ENCODE measurements at places on chromosomes 1 and 21. TPM values are rescaled to one million over a fixed set of nuclear protein-coding genes. Genes with fewer than 3 reads are reported as not detected.
A peak's percentile ranks its signal among the peaks of the same experiment; 100 is the strongest.

Gene TNNT2
- 9.8 TPM for total RNA-seq

Gene NBPF12
- 14.7 TPM for total RNA-seq

Gene FMO1
- total RNA-seq: 6.4 TPM

Gene ETV3L
- not detected for total RNA-seq

Gene HPCA
- total RNA-seq: not detected

Gene C1orf94
- total RNA-seq: not detected

DNA sequence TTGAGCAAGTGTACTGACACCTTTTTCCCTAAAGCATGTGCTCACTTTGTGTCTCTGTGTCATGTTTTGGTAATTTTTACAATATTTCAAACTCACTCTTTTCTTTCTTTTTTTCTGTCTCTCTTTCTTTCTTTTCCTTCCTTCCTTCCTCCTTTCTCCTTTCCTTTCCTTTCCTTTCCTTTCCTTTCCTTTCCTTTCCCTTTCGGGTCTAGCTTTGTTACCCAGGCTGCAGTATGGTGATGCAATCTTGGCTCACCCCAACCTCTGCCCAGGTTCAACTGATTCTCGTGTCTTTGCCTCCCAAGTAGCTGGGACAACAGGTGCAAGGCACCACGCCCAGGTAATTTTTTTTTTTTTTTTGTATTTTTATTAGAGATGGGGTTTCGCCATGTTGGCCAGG lies 60.4 kb upstream of the TINAGL1 start:
- H3K27ac ChIP-seq: no peak overlapping the region
- no peaks in the 10 kb centered on the region for H3K27me3 ChIP-seq
- no peak overlapping the region for H3K4me3 ChIP-seq
- DNase-seq: no peak

DNA sequence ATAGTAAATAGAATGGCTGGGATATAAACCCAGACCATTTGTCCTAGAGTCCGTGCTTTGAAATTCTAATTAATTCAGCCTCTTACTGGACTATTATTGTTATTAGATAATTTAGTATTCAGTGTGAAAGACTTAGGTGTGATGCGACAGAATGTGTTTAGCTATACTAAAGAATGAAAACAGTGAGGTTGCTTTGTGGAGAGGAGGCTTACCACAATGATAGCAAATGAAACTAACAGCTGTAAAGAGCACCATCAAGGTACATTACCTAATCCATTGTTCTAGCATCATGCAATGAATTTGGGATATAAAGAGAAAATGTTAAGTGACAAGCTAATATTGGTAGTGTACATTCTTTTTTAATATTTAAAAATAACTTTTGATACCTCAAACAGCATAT lies 911.1 kb downstream of the KCNT2 start:
- no peak overlapping the region for H3K27ac ChIP-seq
- no peaks in the 10 kb centered on the region for H3K36me3 ChIP-seq

DNA sequence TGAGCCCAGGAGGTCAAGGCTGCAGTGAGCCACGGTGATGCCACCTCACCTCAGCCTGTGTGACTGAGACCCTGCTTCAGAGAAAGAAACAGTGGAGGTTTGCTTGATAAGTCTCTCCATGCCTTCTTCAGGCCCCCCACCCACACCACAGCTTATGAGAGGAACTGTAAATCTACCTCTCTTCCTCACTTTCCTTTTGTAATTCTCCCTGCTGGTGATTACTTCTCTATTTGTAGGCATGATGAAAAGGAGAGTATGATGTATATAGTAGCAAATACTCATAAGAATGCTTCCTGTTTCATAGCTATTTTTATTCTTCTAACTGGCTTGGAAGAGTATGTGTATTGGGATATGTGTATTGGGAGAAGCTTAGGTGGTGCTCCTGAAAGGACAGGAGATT lies 186.3 kb downstream of the VPS13D start:
- no peak for DNase-seq
- H3K4me1 ChIP-seq: no peaks in the 10 kb centered on the region
- H3K27me3 ChIP-seq: no peaks in the 10 kb centered on the region

DNA sequence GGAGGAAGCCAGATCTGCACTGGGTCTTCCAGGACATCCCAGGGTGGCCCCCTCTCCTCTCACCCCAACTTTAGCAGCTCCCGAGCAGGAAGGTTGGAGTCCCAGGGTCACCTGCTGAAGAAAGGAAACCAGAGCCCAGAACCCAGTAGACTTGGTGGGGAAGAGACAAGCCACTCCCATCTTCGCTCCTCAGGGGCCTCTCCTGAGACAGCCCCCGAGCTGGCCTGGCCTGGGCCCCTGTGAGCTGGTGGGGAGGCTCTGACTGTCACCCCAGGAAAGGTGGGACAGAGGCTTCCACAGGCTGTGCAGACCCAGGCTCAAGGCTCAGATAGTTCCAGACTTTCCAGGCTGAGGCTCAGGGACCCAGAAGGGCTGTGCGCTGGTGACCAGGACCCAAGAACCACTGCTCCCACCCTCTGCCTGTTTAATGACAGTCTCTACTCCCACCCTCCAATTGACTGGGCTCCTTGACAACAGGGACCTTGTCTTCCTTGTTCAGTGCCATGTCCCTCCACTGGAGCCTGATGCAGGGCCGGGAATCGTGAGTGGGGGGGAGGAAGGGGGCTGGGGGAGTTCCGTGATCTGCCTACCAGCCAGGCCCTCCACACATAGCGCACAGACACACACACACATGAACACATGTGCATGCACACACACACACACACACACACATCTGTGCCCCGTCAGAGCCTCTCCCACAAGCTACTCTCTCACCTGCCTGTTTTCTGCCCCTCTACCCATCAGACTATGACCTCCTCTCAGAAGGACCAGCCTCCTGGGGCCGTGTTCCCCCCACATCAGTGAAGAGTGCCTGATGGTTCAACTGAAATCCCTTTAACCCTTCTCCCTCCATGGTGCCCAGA lies 401.2 kb downstream of the MATN1 start:
- H3K27me3 ChIP-seq: no peaks in the 10 kb centered on the region
- H3K27ac ChIP-seq: no peak overlapping the region
- no peaks in the 10 kb centered on the region for H3K36me3 ChIP-seq
- H3K4me3 ChIP-seq: no peak overlapping the region
- peaks cover 8% of the 10 kb centered on the region for H3K4me1 ChIP-seq

GRCh38 chr1:185565302-185565701 lies 168.9 kb upstream of the HMCN1 start:
- no peak overlapping the region for H3K4me3 ChIP-seq
- DNase-seq: no peak
- H3K27me3 ChIP-seq: no peaks in the 10 kb centered on the region
- H3K4me1 ChIP-seq: no peaks in the 10 kb centered on the region
- no peaks in the 10 kb centered on the region for H3K36me3 ChIP-seq

- no peaks in the 10 kb centered on the region for H3K27me3 ChIP-seq
- H3K4me3 ChIP-seq: no peak overlapping the region
- H3K36me3 ChIP-seq: no peaks in the 10 kb centered on the region
- no peak for DNase-seq
Measured at GRCh38 chr21:32007456-32007855, 134.6 kb downstream of the HUNK start.

- no peak for DNase-seq
- no peak overlapping the region for H3K4me3 ChIP-seq
- peaks cover 8% of the 10 kb centered on the region for H3K4me1 ChIP-seq
- H3K36me3 ChIP-seq: no peaks in the 10 kb centered on the region
- H3K27me3 ChIP-seq: no peaks in the 10 kb centered on the region
Measured at GRCh38 chr1:219293410-219293809, 119.7 kb downstream of the LYPLAL1 start.

- no peak overlapping the region for H3K27ac ChIP-seq
- H3K27me3 ChIP-seq: no peaks in the 10 kb centered on the region
- no peak for DNase-seq
- H3K4me3 ChIP-seq: no peak overlapping the region
- H3K36me3 ChIP-seq: no peaks in the 10 kb centered on the region
- H3K4me1 ChIP-seq: no peaks in the 10 kb centered on the region
Measured at GRCh38 chr1:237740846-237741245, 149.9 kb downstream of the ZP4 start.

DNA sequence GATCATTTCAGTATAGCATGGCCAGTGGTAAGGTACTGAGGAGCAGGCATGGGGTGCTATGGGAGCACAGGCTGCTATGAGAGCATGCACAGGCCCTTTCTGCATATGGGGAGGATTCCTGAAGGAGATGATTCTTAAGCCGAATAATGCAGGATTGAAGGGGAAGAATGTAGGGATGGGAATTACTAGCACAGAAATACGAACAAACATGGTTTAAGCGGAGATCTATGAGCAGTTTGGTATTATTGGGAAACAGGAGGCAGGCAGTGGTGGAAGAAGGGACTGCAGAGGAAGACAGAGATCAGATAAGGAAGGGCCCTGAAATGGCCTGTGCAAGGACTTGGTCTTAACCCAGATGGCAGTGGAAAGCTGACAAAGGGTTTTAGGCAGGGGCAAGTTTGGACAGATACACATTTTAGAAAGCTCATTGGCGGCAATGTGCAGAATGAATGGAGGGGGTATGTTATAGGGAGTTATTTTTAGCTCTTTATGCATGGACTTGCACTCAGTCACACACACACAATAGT lies 1.7 kb downstream of the OSCP1 start:
- H3K27ac ChIP-seq: no peak overlapping the region
- no peaks in the 10 kb centered on the region for H3K27me3 ChIP-seq
- H3K36me3 ChIP-seq: no peaks in the 10 kb centered on the region
- peaks cover 25% of the 10 kb centered on the region for H3K4me1 ChIP-seq

GRCh38 chr1:223810586-223810985 lies 35.2 kb downstream of the TP53BP2 start:
- H3K36me3 ChIP-seq: peaks cover 20% of the 10 kb centered on the region
- no peak overlapping the region for H3K27ac ChIP-seq
- no peaks in the 10 kb centered on the region for H3K27me3 ChIP-seq

- no peaks in the 10 kb centered on the region for H3K4me1 ChIP-seq
- H3K27ac ChIP-seq: no peak overlapping the region
- H3K4me3 ChIP-seq: no peak overlapping the region
- DNase-seq: no peak
- no peaks in the 10 kb centered on the region for H3K27me3 ChIP-seq
- H3K36me3 ChIP-seq: peaks cover 42% of the 10 kb centered on the region
Measured at GRCh38 chr1:220007438-220007837, 38.9 kb downstream of the EPRS1 start.

DNA sequence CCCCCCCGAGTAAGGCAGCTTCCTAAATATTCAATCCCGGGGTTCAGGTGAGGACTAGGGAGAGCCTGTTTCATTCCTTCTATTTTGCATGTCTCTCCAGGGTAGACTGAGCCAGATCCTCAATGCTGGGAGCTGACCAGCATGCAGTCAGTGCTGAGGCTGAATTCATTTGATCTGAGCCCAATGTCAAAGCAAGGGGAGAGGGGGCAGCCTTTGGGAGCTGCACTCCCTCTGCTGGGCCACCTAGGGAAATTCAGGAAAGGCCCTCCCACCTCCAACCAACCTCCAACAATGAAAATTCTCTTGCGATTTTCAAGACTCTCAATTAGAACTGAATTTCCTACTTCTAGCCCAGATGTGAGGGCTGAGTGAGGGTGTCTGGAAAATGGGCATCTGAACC lies 371.2 kb downstream of the NPHP4 start:
- H3K27me3 ChIP-seq: no peaks in the 10 kb centered on the region
- DNase-seq: peak; percentile 29
- no peak overlapping the region for H3K27ac ChIP-seq
- H3K4me3 ChIP-seq: no peak overlapping the region
- H3K4me1 ChIP-seq: no peaks in the 10 kb centered on the region

DNA sequence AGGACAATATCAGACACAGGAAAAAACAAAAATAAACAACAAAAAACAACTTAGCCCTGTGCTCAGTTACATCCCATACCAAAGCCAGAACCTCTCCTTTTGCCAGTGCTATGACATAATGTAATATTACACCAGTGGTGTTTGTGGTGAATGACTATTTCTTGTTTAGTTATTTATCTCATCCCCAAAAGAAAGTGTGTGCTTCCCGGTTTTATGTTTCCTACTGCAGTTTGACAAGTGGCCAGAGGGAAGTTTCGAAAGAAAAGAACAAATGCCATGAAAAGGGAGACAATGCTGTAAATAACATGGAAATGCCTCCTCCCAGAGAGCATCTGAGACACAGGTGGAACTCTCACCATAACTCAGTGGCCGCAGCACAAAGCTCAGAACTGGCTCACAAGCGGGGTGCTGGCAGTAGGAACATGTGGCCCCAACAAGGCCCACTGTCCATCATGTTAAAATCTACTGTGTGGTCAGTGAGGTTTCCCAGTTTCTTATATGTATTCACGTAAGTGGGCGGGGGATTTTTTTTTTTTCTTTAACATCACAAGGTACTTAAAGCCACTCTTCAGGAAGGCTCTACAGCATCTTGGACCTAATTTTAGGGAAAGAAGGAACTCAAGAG lies 158.2 kb downstream of the BARHL2 start:
- H3K4me1 ChIP-seq: no peaks in the 10 kb centered on the region
- H3K4me3 ChIP-seq: no peak overlapping the region
- no peak overlapping the region for H3K27ac ChIP-seq
- H3K27me3 ChIP-seq: no peaks in the 10 kb centered on the region

GRCh38 chr1:241390526-241390925 lies 33.5 kb upstream of the RGS7 start:
- no peak for DNase-seq
- H3K27ac ChIP-seq: no peak overlapping the region
- no peaks in the 10 kb centered on the region for H3K36me3 ChIP-seq
- H3K4me3 ChIP-seq: no peak overlapping the region
- H3K27me3 ChIP-seq: no peaks in the 10 kb centered on the region

GRCh38 chr1:69519006-69519405 lies 48.7 kb upstream of the LRRC7 start:
- DNase-seq: no peak
- H3K27me3 ChIP-seq: no peaks in the 10 kb centered on the region
- H3K36me3 ChIP-seq: no peaks in the 10 kb centered on the region
- H3K4me1 ChIP-seq: no peaks in the 10 kb centered on the region

GRCh38 chr1:198687429-198687828 lies 48.6 kb downstream of the PTPRC start:
- DNase-seq: no peak

DNA sequence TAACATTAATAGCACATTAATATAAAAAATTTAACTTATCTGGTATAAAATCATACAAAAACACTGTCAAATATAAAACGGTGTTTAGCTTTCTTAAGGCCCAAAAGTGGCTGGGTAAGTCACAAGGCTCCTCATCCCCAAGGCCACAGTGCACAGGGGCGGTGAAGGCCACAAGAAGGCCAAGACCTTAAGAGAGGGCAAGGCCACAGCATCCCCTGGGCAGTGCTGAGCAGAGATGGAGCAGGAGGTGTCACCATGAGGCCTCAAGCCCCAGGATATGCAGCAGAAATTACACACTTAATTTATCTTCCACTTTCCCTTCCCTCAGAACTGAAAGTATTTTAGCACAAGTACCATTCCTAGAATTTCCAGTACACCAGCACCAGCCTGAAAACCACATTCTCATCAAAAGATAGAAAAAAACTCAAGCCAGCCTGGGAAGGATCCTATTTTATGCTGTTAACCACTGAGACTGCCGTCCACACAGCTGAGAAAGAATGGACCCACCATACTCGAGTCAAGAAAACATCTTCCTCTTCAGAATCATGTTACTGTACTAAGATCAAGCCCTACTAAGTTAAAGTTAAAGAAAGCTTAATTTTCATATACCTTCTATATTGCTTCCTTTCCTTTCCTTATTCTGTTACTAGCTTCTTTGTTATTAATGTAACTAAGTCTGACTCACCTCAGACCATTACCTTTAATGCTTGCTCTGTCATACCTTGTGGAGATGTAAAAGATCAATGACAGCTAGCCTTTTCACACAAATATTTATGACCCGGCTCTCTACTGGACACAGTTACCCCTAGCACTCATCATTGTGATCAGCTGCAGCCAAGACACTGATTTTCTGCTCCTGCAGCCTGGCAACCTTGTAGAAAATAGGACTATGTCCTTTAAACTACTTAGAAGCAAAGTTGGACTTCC lies 26.4 kb upstream of the FMO1 start:
- peaks cover 33% of the 10 kb centered on the region for H3K4me1 ChIP-seq
- DNase-seq: no peak
- no peaks in the 10 kb centered on the region for H3K36me3 ChIP-seq

All from vagina (tissue), 2 donors.